ENCODE measurements at places on chromosomes 13 and 19.

GRCh38 chr13:85879014-85879413 is 79.8 kb upstream of the SLITRK6 start:
- DNase-seq: no peak

GRCh38 chr13:46146898-46147297 is 35.1 kb downstream of the LCP1 start:
- peak; percentile 21 for DNase-seq

DNA sequence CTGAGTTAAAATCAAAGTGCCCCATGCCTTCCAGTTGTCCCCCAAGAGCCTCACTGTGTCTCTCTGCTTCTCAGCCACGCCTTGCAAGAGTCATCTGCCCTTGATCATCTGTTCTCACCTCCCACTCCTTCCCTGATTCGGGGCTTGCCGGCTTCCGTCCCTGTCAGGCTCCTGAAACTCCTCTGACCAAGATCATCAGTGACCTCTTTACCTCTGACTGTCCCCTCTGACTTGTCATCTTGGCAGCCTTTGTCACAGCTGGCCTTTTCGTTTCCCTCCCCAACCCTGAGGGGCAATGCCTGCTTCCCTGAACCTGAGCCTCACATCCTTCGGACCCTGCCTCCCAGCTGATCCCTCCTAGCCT is 66.3 kb downstream of the MAP4K1 start:
- no peak for DNase-seq

- no peak for DNase-seq
These were observed 8.5 kb downstream of the KLF2 start for GRCh38 chr19:16333001-16333586.

DNA sequence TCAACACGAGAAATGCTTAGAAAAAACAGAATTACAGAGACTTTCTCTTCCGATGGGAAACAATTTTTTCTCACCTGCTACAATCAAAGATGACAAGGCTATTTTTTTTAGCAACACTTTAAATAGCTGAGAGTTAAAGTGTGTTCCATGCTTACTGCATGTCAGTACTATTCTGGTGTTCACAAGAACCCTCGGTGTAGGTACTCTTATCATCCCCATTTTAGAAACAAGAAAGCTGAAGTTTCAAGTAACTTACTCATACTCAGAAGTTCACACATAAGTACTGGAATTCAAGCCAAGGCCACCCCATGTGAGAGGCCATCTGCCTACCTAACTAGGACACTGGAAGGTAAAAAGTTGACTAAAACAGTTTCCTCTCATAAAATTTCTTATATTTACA is 9.0 kb upstream of the TNFRSF19 start:
- DNase-seq: no peak

DNA sequence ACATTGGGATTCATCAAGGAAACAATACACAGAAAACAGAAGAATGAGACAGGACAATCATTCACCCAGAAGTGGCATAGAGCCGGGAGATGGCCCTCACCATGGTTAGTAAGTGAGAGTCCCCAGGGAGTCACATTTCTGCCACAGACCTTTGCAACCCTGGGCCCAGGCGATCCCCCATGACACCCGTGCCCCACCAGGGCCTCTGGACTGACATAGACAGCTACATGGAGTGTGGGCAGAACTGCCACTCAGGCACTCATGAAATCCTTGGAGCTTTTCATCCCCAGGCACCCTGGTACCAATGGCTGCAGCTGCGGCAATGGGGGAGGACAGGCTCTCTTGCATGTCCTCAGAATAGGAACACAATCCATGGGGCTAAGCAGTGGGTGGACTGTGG is 174.5 kb upstream of the TRPC4 start:
- no peak for DNase-seq

DNA sequence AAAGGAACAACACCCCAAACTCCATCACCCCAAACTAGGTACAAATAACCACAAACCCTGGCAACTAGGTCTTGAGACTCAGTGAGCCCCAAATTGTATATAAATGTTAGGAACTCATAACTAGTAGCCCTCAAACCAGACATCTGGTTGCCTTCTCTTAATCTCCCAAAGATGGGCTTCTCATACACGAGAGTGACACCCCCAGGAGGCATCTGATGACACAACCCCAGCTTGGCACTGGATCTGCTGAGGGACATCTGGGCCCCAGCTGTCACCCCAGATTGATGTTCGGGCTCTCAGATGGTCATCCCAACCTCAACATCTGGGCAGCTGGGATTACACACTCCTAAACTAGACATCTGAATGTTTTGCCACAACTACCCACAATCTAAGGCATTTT is 14.8 kb downstream of the RABAC1 start:
- DNase-seq: no peak

GRCh38 chr19:29120466-29120865 is 92.5 kb downstream of the UQCRFS1 start:
- no peak for DNase-seq

DNA sequence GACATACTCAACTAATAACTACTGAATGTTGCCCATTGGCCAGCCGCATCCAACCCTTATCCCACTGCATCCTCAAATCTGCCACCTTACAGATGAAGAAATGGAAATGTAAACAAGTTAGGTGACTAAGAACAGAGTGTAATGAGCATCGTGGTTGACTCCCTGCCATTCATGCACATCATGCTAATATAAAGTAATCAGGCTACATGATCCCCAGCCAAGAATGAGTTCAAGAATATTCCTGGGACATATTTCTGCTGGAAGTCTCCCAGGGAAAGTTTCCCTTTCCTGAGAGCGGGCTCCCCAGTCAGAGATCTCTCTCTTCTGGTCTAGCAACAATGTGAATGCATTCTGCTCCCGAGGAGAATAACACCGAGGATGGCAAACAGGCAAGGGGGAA is 55.9 kb upstream of the SERP2 start:
- DNase-seq: no peak

DNA sequence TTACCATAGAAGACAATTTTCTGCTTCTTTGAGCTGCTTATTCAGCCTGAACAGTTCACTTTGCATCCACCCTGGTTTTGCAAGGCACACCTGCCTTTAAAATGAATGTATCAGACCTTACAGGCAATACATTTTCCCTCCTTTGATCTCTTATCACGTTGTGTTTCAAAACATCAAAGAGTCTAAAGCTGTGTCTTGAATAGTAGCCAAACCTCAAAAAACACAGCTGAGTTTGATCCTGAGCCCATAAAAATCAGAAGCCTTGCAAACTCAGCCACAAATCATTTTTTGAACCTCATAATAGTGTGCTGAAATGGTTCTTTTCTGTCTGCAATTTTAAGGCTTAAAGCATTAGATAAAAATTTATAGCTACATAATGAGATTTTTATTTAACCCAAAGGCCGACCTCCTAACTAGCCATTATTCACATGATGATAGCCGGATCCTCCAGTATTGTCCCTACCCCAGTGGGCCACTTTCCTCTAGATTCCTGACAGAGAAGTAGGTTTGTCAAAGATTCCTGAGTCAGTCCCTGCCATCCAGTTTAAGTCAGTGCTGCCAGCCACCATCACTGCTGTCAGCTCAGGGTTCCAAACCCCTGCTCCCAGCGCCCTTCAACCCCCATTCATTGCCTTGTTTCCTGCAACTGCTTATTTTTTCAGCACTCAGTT is 71.8 kb downstream of the CAB39L start:
- no peak for DNase-seq

DNA sequence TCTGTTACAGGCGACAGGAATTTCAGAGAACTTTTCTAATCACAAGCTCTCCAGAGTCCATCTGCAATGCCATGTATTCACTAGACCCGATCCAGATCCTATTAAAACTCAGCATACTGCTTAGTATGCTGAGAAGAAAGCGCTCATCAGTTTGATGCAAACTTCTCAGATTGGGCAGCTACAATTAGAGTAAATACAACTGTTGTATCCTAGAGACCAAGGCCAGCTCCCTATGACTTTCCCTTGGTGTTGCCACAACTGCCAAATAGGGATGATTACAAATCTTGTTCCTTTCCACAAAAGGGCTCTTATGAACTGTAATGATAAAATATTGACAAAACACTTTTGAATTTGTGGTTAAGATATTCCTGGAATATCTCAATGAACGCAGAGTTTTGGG is 191.2 kb downstream of the SPRY2 start:
- no peak for DNase-seq
